ENCODE measurements at places on chromosomes 11 and 22. TPM values are rescaled to one million over a fixed set of nuclear protein-coding genes. Genes with fewer than 3 reads are reported as not detected.

GRCh38 chr11:73597336-73597955 is 466 bp downstream of the FAM168A start:
- DNase-seq = peak; percentile 55

GRCh38 chr11:134731213-134731961 is 319.3 kb upstream of the B3GAT1 start:
- DNase-seq = peak; percentile 80

DNA sequence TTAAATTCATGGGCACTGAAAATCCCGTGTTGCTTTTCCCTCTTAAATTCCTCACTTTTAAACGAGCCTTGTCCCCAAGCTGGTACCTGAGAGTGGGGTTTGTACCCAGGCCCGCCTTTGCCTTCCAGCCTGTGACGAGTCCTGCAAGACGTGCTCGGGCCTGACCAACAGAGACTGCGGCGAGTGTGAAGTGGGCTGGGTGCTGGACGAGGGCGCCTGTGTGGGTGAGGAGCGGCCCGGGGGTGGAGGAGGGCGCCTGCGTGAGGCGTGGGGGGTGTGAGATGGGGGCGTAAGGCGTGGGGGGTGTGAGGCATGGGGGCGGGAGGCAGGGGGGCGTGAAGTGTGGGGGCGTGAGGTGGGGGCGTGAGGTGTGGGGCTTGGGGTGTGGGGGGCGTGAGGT is 4.0 kb downstream of the CRELD2 start:
- DNase-seq = no peak

Gene NAALADL1
- 13.7 TPM for total RNA-seq

Gene SLC22A12
- total RNA-seq = not detected

Gene CDC45
- total RNA-seq = 23.8 TPM

Gene TMEM138
- total RNA-seq = 26.9 TPM
